Activated CD4-positive, alpha-beta memory T cell treated with anti-CD3 and anti-CD28 coated beads for 36 hours (primary cell): ENCODE measurements at places on chromosomes 12 and 14.

GRCh38 chr12:27467641-27468040 lies 21.1 kb downstream of the SMCO2 start:
- DNase-seq, result no peak

- DNase-seq, result no peak
Observed at GRCh38 chr12:16562435-16562834, 43.5 kb downstream of the LMO3 start.

DNA sequence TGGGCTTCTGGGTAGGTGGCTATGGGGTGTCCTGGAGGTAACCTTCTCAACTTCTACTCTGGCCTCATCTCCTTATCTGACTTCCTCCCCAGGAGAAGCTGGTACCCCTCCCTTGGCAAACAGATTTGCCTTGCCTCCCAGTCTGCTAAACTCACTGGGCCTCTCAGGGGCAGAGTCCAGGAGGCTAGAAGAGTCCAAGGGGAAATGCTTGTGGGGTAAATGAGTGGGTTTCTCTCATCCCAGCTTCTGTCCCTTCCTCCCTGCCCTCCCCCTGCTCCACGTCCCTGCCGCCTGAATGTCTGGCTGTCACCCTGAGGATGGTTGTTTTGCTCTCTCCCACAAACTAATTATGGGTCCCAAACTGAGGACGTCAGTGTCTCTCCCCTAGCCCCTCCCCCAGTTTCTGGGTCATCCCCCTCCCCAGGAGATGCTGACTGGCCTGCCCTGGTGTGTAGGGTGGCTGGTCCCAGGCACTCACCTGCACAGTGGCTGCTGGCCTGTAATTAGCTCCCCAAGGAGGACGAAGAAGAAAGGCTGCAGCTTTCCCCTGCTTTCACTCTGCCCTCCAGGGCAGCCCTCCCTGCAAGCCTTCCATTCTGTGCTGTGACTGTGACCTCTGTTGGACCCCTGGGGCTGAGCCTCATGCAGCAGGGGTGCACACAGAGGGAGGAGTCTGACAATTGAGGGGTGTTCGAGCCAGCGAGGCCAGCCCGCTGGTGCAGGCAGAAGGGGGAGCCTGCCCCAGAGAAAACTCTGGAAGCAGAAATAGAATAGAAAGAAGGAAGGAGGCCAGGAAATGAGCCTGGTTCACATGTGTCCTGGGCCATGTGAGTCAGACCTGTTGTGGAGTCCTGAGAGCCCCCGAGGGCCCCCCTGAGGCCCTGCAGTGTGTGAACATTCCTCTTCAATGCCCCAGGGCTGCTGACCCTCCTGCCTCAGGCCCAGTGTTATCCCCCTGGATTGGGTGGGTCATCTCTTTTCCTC lies at the start of gene LRP1-AS:
Gene LRP1-AS (minus strand): TSS at position 659 of the 984 bp plus-strand sequence.
- no peak for DNase-seq

DNA sequence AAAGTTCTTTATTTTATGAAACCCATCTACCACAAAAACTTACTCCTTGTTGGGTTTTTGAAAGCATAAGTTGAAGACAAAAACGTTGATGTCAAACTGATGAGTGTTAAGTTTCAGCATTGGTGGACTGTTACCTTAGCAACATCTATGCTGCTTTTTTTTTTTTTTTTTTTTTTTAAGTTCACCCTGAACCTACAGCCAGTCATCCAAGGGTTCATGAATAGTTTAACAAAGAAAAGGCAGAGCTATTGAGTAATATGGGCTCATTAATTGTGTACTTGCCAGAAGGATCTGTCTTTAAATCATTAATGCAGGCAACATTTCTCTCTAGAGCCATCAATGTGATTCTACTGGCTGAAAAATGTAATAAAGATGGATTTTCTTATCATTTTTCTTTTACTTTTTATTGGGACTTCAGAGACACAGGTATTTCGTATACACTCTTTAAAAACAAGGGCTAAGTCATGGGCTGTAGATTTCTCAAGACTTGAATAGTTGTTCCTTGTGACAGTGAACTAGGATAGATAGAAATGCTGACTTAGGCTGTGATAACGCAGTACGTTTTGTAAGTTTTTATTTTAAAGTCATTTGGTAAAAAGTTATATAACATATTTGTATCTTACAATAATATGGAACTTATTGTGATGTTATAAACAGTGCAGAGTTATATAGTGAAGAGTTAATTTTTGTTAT lies at the start of gene PTPRQ:
Gene PTPRQ (plus strand): TSS at position 262 of the 693 bp plus-strand sequence. CDS start 111 bp downstream, at position 373.
- DNase-seq, result no peak

- DNase-seq, result no peak
Observed at GRCh38 chr12:100833282-100833681, 38.7 kb downstream of the ANO4 start.

DNA sequence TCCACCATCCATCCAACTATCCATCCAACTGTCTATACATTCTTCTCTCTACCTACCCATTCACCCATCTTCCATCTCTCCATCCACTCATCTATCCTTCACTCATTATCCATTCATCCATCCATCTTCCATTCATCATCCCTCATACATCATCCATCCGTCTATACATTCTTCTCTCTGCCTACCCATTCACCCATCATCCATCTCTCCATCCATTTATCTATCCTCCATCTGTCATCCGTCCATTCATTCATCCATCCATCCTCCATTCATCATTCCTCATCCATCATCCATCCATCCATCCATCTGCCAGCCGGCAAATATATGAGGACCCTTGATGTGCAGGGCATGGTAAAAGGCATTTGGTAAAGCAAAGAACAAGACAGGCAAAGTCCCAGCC lies 25.2 kb downstream of the AACS start:
- no peak for DNase-seq

- no peak for DNase-seq
Observed at GRCh38 chr12:16347391-16348298, at the start of gene MGST1. MGST1 (plus strand) TSS chr12:16347645; CDS start chr12:16354253, 6,608 bp downstream.

DNA sequence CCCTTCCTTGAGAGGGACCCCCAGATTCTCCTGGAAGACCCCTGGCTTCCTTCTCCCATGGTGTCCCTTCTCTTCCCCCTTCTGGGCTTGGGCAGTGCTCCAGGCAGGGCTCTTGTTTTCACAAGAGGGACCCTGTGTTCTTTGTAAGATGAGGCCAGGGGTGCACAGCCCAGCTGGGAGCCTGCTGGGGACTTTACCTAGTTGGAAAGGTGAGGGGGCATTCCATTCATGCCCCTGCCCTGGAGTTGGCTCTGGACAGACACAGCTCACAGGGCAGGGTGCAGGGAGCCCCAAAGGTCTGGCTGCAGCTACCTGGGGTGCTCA lies 31.2 kb downstream of the ISCA2 start:
- DNase-seq, result no peak

DNA sequence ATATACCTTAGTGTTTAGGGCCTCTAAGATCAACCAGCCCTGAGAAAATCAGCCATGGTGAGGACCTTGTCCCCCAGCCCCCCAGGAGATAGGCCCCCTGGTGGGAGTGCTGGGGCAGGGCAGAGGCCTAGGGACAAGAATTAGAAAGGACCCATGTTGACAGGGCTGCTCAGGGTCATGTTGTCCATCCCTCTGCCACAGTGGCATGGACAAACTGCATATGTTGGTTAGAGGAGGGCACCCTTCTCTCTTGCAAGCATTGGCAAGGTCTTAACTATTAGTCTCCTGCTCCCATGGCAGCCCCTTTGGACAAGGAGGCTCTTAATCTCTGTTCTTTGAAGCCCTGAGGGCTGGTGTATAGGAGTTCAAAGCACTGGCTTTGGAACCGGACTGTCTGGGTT lies 755 bp upstream of the PTPN6 start:
- DNase-seq, result peak; percentile 61
